Occipital lobe (tissue), 3 donors: ENCODE measurements at places on chromosomes 12 and 14.

- DNase-seq, result peak; percentile 73
Measured at GRCh38 chr14:23483236-23483854, 13.8 kb downstream of the NGDN start.

GRCh38 chr14:67576216-67576955 is 23.7 kb downstream of the PIGH start:
- DNase-seq, result no peak

- DNase-seq, result no peak
Measured at GRCh38 chr12:102946042-102946441, 11.4 kb upstream of the ASCL1 start.

DNA sequence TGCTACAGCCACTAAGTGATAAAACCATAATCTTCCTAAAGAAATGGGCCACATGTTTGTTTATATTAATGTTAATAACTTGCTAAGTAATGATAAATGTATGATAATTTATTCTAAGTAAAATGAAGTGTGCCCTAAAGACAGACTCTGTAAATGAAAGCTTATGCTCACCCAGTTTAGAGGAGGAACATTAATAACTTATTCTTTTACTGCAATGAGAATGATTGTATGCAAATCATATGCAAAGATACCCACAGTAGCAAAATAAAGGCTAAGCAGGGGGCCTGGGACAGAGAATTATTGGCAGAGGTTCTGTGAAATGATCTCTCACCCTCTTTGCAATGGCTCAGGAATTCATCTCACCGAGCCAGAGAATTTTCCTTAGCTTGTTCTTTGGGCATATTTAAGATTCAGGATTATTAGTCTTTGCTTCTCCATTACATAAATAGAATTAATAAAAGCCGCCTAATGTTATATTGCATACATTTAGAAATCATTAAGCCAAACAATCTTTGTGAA is 75.9 kb downstream of the TMEM132D start:
- DNase-seq, result no peak

GRCh38 chr12:19066475-19067001 is 63.0 kb upstream of the PLEKHA5 start:
- no peak for DNase-seq

DNA sequence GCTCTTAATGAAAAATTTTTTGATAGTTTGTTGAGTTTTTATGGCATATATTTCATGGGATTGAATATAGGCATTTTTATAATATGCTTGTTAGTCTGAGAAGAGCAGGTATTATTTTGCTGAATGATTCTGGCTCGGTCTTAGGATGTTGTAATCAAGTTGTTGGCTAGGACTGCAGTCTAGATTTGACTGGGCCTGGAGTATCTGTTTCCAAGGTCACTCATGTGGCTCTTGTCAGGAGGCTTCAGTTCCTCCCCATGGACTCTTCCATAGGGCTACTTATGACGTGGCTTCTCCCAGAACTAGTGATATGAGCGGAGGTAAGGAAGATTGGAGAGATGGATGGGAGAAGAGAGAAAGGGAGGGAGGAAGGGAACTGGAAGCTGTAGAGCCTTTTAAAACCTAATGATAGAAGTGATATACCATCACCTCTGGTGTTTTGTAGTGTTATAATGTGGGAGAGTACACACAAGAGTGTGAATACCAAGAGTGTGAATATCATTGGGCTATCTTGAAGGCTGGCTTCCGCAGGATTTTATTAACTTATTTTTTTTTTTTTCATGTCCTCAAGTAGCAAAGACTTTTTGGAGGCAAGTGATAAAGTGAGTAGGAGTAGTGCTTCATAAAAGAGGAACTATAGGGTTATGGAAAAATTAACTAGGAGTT is 4.4 kb downstream of the MNAT1 start:
- no peak for DNase-seq

GRCh38 chr12:62435303-62436163 is 31.1 kb upstream of the MON2 start:
- DNase-seq, result peak; percentile 32

DNA sequence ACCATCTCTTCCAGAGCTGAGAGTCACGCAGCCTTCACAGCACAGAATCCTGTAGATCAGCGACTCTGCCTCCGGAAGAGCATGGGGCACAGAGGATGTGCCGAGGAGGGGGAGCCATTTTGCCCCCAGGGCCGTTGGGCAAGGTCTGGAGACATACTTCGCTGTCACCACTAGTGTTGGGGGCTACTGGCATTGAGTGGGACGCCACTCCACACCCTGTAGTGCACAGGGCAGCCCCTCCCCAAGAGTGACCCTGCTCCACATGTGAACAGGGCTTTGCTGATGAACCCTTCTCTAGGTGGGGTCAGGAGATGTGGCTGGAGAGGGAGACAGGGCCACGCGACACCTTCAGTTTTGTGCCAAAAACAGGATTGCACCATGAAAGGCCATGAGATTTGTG is 6.0 kb downstream of the GLT1D1 start:
- no peak for DNase-seq

DNA sequence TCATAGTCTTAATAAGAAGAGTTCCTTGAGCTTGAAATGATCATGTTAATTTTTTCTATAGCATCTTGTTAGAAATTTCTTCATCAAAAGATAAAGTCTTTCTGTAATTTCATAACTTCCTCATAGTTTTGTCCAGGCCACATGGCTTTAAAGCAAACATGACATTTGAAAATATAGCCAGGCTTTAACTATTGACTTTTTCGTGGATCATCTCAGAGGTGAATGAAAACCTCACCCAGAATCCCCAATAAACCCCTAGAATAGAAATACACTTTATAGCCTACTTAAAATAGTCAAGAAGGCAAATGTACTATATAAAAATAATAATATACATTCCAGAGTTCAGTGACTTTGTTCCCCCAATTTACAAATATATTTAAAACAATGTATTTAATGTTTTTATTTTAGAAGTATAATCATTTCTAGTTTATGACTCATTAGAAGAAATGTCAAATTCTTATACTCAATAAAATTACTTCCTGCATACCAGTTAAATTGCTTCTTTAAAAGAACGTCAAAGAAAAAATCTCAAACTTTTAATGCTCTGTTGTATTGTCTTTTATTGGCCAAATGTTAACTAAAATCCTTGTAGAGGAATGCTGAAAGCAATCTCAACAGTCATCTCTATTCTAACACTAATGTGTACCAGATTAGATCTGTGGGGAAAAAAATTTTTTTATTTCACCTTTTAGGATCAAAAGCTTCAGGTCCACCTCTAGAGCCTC is 21.6 kb downstream of the EXOC5 start:
- DNase-seq, result no peak

DNA sequence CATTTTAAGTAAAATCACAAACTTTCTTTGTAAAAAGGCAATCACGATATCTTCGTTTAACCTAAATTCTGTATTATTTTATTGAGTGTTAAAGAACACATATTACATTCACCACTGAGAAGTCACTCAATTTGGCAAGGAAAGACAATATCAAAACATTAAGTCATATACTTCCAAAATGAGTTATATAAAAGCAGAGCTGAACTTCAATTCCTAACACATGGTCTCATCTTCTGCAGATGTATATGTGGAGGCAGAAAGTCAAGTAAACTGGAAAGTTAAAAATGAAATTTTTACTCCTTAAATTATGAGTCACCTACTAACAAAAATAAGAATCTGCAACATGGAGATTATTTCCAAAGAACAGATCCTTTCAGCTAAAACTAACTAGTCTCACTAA is 28.7 kb downstream of the BMAL2 start:
- DNase-seq, result no peak

GRCh38 chr12:56160193-56160763 is 2.1 kb downstream of the MYL6 start:
- no peak for DNase-seq

DNA sequence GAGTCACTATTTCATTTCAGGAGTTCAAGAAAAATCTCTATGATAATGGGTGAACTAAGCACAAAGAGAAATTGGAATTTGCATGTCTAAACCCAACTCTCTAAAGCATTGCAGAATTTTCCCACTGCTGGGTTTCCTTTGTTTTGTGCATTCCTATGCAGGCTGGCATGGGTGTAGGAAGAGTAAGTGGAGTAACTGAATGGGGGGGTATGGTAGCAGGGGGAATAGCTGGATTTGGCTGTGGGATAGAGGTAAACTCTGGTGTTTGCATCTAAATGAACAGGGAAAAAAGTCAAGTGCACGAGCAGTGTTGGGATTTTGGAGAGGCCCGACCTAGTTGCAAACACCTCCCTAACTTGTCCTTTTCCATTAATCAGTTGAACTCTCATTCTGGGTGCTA is 159.1 kb downstream of the ANO4 start:
- DNase-seq, result no peak

GRCh38 chr12:67630373-67631088 is 18.0 kb upstream of the DYRK2 start:
- no peak for DNase-seq

- DNase-seq, result no peak
Measured at GRCh38 chr14:92464716-92465115, 48.9 kb upstream of the RIN3 start.

- no peak for DNase-seq
Measured at GRCh38 chr12:57722716-57723629, 15.6 kb downstream of the AGAP2 start.

GRCh38 chr12:13661005-13661887 is 320.2 kb downstream of the GRIN2B start:
- peak; percentile 9 for DNase-seq

GRCh38 chr12:108772247-108772646 is 40.9 kb upstream of the CORO1C start:
- DNase-seq, result no peak

GRCh38 chr12:124753228-124753591 is 110.5 kb downstream of the SCARB1 start:
- DNase-seq, result no peak

DNA sequence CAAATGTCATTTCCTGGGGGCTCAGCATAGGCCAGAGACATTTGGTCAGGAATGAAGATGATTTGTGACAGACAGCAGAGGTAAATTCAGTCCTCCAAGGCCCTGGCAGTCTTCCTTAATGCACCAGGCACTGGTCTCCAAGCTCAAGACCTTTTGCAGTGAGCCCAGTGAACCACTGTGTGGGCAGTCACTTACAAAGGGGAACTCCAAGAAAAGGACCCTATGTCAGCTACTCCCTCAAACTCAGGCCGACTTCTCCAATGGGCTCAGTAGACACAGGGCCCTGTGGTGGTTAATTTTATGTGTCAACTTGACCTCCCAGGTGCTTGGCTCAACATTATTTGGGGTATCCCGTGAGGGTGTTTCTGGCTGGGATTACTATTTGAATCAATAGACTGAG is 29.3 kb upstream of the PLEK2 start:
- no peak for DNase-seq

DNA sequence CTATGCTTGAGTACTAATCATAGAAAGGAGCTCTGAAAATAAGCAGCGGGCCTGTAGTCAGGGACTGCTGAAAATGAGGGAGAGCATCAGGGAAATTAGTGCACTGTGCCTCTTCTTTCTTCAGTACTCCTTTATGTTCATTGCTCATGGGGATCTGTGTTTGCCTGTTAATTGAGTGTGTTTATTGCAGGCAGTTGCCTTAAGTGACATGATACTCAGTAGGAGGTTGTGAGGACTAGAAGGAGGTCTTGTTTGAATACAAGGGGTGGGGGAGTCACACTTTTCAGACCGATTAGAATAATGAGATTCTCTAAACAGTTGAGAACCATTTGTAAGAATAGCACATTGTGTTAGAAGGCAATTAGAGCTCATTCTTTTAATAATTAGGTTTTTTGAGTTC is 102.6 kb upstream of the SLCO1C1 start:
- DNase-seq, result no peak

GRCh38 chr14:96730386-96730785 is 66.8 kb upstream of the VRK1 start:
- no peak for DNase-seq

DNA sequence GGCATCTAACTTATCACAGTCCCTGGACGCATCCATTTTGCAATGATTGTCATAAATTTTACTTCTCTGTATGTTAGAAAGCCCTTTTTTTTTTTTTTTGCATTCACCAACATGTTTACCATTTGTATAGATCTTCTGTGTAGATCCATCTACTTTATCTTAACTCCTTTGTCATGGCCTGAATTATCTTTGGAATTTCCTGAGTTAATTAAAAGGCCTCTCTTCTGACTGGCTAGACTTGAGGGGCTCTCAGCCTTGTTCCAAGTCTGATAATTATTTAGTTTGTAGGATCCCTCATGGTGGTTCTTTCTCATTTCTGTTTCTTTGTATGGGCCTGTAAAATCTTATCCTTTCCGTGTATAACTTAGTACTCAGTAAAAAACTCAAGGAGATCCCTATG is 387.0 kb downstream of the C12orf50 start:
- no peak for DNase-seq

DNA sequence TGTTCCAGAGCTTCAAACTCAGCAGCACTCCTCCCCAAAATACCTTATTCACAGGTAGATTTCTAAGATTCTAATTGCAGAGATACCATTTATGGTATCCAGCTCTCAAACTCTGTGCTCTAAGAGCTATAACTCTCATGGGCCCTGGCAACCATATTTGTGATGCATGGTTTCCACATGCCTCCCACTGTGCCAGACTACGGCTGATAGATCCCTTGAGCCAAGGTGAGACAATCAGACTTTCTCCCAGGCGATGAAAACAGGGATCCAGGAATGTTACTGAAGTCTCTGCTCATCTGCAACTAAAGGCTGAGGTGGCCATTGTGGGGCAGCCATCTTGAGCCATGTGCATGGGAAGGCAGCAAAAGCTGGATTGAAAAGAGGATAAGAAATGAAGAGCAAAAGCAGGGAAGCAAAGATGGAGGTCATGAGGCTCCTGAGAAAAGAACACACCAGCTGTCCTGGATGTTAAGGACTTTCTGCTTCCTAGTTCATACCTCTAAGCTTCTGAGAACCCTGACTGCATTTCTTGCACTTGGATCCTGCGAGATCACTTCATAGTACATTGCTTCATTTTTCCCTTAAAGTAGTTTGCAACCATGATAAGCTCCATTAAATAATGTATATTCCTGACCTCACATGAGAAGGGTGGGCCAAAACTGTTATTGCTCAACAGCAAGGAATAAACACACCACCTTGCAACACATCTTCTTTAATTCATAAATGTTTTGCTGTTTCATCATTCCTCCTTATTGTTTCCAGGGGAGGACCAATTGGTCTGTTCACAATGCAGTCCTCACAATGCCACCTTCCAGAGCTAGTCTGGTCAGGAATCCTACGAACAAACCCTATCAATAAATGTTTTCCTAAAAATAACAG is 5.4 kb downstream of the EGLN3 start:
- no peak for DNase-seq

GRCh38 chr14:95077345-95077744 is 80.0 kb downstream of the DICER1 start:
- DNase-seq, result no peak
